ENCODE measurements at places on chromosomes 12 and 14.

DNA sequence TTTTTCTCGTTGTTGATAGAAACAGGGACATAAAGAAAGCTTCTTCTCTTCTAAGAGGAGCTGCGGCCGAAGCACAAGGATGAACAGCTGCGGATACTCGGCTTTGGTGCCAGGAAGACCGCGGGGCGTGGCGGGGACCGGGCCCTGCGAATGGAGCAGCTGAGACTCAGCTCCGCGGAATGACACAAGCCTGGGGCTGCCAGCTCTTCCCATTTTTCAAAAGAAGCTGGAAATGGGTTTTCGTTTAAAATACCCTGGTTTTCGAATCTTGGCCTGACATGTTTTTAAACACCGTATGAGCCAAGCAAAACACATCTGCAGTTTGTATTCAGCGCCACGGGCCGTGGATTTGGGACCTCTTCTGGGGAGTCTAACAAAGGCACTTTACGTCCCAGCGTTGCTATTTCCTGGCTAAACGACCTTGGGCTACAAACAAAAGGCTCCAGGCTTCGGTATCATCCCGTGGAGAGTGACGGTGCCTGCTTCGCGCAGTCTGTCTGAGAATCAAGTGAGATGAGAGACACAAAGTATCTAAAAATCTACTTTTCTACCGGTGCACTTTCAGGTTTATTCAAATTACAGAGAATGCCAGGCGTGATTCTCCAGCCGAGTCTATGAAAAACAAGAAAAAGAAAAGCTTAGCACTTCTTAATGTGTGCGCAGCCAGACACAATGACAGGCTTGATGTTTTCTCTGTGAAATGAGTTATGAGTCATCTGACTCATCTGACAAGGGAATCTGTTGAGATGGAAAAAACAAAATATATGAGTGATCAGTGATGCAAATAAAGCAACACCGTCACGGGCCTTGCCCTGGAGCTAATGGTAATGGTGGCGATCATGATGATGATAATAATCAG, 114.0 kb upstream of the TMEM132D start:
- DNase-seq, result no peak

GRCh38 chr14:61438860-61439765, 117.7 kb downstream of the PRKCH start:
- no peak for DNase-seq

DNA sequence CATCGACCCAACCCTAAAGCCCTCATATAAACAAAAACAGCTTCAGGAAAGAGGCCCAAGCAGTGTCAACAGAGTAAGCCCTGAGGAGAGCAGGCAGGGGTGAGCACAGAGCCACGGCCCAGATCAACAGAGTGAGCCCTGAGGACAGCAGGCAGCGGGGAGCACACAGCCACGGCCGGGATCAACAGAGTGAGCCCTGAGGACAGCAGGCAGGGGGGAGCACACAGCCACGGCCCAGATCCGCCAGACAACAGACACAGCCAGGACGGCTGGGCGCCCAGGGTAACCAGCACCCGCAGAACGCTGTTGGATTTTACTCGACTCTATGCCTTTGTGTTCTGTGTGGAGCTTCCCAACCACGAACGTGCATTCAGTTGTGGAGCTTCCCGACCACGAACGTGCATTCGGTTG, 15.0 kb downstream of the CCDC85C start:
- DNase-seq, result no peak

DNA sequence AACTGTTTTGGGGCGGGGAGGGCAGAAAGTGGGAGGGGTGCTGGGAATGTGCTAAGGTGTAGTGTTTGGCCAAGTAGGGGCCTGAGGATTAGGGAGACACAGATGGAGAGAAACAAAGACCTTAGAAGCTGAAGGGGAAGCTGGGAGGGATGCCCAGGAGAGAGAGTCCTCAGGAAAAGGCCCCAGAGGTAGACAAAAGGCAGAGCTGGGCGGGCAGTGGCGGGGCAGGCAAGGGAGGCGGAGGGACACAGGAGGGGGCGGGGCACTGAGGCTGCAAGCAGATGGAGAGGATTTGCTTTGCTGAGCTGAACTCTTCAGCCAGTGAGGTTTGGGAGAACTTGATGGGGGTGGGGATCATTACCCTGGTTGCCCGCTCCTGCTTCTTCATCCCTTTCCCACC, 2.8 kb downstream of the PTMS start:
- DNase-seq, result no peak

DNA sequence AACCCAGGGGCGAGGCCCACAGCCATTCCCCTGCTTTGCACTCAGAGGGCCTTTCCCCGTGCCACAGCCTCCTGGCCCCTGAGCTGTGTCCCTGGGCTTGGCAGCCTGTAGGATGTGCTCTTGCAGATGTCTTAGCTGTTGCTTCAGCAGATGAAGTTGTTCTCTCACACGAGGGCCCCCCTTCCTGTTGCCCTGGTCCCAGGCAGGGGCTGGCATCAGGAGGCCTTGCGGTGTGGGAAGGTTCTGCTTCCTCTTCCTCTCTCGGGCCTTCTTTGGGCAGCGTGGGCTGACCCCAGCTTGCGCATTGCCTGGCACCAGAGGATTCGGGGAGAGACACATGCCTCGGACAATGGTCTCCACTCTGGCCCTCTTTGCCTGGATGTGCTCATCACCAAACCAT, 12.7 kb downstream of the PROX2 start:
- DNase-seq, result no peak

DNA sequence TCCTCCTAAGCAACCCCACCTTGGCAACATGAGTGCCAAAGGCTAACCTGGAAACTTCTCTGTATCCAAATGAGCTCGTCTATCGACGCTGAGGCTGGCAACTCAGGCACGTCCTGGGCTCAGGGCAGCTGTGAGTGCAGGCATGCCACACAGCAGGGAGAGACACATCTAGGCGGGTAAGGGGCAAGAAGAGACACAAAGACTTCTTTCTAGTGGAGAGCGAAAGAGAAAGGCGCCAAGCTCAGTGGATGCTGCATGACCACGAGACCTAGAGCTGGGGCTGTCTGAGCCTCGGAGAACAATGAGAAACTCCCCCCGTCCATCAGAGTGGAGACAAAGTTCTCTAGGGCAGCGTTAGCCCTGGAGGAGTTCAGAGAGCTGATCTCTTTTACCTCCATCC, 170.4 kb downstream of the CALM1 start:
- DNase-seq, result no peak

DNA sequence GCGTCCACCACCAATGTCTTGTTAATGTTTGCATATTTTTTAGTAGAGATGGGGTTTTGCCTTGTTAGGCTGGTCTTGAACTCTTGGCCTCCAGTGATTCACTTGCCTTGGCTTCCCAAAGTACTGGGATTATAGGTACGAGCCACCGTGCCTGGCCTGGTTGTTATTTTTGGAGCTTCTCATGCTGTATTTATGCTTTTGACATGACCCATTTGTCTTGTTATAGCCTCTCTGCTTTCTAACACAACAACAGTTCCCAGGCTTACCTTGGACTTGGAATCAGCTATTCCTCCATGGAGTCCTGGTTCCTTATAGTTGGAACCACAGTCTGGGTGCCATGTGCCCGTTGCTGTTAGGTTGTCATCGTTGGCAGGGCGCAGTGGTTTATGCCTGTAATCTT, 29.7 kb downstream of the ZNF410 start:
- DNase-seq, result no peak

DNA sequence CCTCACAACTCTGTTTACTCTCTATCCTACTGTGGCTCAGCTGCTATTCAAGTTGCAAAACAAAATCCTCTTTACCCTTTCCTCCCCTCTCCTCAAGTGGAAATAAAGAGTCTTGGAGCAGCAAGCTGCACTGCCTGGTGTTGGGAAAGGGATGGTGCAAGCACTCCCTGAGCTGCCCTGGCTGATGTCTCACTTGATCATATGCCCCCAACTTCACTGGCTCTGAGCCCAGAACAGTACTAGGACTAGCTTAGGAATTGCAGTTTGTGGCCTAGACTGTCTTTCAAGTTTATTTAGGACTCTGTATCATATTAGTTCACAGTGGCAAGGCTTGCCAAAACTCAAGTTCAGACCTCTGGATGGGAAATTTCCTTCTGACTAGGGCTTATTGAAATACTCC, 1683.8 kb upstream of the SEL1L start:
- no peak for DNase-seq

DNA sequence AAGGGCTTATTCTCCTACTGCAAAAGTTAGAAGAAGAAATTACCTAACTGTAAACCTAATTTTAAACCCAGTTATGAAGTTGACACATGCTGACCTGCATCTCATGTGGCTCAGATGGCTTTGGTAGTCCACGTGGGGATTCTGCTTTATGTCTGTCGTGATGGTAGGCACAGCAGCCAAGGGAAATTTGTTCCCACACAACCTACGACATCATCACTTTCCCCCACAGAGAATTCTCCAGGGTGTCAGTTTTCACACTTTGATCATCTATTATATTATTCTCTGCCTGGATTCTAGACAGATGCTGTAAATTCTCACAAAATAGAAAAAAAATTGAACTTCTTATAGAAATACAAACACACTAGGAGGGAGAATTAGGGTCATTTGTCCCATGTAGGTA, 70.6 kb downstream of the PTHLH start:
- no peak for DNase-seq

GRCh38 chr12:94762259-94762942, 112.0 kb upstream of the TMCC3 start:
- no peak for DNase-seq

- DNase-seq, result no peak
These were observed 86.2 kb upstream of the SYT1 start for GRCh38 chr12:78778339-78778738.
